Putamen (tissue), 1 donor: ENCODE measurements at places on chromosomes 7 and 10.

DNA sequence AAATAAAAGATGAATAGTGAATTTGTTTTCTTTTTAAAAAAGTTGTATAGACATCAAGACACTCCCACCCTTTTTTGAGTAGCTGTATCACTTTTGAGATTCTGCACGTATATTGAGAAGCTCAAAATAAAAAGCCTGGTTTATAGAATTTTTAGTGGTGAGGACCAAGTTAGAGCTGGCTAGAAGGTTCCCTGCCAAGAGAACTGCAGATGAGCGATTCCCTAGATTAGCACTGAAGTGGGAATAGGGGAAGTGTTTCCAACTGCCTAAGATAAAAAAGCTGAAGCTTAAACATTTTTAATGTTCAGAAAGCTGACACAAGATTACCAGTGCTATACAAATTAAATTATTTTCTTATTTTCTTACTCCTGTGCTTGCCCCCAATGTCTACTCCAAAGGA, 135.7 kb upstream of the TMEM229A start:
- DNase-seq = no peak

GRCh38 chr10:69562731-69563254, 10.4 kb downstream of the NEUROG3 start:
- no peak for DNase-seq

DNA sequence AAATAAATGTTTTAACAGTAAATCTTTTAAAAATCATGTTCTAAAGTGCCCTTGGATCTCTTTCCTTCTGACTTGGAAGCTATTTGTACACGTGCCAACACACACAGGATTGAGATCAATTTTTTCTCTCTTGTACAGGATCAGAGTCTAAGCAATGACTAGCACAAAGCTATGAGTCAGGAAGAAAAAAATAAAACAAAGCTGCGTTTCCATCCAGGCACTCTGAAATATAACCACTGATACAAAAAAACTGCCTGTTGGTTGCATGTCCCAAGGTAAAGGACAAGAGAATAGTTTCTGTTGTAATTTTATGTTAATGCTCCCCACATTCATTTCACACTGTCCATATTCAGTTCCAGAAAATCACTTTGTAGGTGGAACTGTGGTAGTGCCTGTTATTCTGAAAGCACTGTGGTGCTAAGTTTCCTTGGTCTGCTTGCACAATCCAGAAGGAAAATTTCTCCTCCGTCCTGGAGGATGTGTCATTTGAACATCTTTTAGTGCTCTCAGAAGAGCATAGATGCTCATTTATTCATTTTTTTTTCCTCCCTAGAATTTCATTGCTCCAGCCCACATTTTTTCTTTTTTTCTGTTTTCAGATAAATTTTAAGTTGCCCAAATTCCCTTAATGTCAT, 113.4 kb downstream of the PLXDC2 start:
- no peak for DNase-seq

DNA sequence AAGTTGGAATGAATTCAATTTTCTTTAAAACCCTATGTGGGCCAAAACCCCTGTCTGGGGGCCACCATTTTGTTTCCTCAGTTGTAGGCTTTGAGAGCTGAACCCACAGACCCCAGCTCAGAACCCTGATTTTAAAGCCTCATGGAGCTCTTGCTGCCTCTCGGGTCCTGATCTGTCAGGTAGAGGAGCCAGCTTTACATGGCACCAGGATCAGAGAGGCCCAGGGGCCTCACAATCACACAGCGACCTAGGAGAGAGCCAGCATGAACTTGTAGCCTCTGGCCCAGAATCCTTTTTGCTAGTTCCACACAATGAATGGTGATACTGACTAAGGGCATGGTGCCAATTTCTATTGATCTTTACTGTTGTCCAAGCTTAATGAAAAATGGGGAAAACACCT, 84.3 kb upstream of the SORCS3 start:
- no peak for DNase-seq

DNA sequence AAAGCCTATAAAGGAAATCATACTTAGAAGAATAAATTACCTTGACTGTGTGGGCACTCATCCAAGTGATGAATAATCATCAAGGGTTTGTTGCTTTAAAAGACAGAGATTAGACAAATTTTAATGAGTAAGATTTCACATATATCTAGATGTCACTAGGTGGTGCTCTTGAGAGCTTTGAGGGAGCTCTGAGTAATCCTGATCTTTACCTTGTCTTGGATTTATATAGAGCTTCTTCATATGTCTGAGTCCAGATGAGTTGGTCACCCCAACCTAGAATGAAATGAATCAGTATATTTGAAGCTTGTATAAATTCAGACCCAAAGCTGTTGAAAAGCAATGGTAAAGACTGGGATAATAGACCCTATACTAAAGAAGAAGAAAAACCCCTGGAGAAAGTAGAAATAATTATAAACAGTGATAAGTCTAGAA, 3.7 kb downstream of the AGR2 start:
- peak; percentile 30 for DNase-seq

- DNase-seq = no peak
Observed at GRCh38 chr10:115141254-115141653, 48.1 kb downstream of the ATRNL1 start.

- DNase-seq = no peak
Observed at GRCh38 chr7:39501358-39501757, 64.8 kb upstream of the YAE1 start.

DNA sequence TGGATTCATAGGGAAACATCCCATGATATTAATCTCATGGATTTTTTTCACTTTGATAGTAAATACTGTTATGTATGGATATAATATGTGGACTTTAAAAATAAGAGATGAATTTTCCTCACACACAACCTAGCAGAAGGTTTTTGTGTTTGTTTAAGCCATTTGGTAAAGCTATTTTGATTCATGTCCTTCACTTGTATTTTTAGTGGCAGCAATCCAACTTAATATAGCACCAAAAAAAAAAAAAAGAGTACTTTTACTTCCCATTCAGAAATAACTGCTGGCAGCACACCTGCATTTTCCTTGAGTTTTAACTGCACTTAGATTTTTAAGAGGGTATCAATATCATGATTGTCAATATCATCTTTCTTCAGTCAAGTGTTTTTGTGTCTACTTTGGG, 60.0 kb downstream of the MCMBP start:
- DNase-seq = no peak

DNA sequence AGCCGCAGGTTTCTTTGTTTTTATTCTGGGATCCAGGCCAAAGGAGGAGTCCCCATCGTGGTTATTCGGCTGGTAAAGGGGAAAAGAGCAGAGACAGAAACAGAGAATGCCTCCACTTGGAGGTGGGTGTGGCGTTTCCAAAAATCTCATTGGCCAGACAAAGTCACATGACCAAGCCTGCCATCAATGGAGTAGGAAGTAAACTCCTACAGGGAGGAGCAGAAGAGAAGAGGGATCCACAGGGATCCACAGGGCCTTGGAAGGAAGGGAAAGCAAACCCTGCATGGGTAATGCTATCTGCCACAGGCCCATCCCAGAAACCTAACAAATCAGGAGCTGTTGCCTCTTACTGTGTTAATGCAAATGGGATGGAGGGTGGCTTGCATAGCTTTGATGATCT, 425.7 kb upstream of the GALNT17 start:
- DNase-seq = no peak

DNA sequence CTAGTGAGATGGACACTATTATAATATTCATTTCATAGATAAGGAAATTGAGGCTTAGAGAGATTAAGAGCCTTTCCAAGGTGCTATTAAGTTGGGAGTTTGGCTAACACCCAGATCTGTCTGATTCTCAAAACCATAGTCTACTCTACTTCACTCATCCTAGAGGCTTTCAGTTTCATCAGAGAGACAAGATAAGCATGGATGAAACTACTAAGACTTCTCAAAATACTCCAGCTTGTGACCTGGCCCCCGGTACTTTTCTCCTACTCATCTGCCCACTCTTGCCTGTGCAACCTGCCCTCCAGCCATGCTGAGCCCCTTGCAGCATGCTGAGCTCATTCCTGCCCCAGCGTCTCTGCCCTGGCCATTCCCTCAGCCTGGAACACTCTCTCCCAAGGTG, 12.2 kb upstream of the SLC35B4 start:
- no peak for DNase-seq

- DNase-seq = no peak
Observed at GRCh38 chr10:131742500-131742951, 158.3 kb upstream of the PPP2R2D start.

- no peak for DNase-seq
Observed at GRCh38 chr10:653991-654646, 35.3 kb downstream of the DIP2C start.

DNA sequence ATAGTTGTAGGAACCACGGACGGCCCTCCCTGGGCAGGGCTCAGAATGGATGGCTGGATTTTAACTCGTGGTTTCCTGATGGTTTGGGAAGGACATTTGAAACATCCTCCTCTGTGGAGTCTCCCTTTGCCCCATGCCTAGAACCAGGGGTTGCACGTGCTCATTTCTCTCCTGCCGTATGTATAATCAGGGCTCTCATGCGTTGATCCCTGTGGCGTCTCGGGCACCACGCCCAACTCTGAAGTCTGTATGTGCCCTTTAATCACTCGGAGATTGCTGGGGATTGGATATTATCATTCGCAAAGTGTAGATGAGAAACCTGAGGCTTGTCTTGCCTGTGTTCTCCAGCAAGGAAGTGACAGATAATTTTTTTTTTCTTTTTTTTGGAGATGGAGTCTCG, 257.1 kb downstream of the CAMK1D start:
- no peak for DNase-seq

DNA sequence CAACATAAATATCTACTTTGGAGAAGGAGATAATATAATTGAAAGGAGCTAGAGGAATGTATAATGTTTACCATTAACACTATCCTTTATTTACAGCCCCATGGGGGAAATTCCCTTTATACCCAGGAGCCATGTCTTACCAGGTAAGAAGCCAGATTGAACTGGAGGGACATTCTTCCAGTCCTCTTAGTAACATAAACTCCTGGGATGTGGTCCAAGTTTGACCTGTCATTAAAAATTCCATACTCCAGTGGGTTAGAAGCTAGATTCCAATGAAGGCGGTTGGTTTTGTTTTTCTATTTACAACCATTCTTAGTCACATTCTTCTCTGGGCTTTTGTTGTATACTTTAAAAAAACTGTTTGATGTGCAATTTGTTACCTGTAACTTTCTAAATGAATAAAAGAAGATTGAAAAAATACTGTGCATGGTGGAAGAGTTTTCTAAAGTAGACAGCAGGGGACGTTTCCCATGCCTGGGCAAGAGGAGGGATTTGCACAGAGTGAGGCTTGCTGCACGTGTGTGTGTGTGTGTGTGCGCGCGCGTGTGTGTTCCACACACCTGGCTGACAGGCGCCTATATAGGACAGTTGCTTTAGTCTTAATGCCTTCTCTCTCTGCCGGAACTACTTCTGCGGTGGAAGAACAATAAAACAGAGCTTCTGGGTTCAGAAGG, 2.0 kb downstream of the PLCE1 start:
- DNase-seq = no peak

DNA sequence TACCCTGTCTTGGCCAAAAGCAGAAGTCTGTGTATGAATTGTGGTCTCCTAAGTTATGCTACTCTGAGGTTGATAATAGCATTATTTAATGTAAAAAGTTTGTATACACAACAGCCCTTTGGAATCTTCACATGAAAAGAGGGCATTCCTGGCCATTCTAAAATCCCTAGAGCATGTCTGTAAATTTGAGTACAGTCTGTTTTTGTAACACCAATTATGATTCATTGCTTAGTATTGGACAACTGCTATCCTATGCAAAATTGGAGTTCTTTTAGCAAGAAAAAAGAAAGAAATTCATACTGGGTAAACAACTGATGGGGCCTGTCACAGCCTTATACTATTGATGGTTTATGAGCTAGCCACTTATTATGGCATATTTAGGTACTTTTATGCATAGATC, 10.2 kb downstream of the CUTC start:
- DNase-seq = no peak

DNA sequence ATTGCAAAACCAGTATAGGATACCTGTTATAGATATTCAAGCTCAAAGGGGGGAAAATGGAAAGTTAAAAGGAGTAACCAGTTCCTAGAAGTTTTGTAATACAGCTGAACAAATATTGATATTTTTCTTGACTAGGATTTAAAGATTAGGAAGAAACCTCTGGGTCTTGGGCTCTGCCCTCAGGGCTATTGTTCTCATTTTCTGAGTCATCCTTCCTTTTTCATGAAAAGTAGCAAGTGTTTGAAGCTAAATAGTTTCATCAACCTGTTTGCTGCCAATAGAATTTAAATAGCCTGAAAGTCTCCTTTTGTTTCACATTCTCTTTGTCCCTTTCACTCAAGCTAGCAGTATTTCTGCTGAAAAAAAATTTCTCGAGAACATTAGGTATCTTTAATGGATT, 1061.1 kb upstream of the GHITM start:
- no peak for DNase-seq

- no peak for DNase-seq
Observed at GRCh38 chr10:108789919-108790318, 1133.4 kb downstream of the XPNPEP1 start.

DNA sequence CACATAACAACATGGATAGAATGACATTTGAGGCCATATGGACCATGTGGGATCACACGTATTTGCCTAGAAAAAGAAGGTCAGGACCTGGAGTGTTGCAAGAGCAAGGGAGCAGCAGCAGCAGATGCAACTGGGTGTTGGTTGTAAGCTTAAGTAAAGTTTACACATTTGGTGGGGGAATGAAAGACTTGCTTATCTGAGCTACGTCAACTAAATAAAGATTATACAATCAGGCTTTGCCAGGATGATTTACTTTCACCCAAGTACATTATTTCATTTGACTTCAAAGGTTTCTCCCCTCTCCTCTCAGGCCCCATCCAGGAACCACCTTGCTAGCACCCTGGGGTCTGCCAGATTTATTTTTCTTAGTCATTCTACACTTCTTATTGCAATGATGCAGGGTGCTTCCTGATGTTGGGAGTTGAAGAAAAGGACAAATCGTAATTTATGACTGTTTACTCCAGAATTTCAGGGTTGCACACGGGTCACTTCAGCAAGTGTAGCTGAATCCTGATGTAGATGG, 591.9 kb upstream of the IGFBP3 start:
- DNase-seq = no peak

DNA sequence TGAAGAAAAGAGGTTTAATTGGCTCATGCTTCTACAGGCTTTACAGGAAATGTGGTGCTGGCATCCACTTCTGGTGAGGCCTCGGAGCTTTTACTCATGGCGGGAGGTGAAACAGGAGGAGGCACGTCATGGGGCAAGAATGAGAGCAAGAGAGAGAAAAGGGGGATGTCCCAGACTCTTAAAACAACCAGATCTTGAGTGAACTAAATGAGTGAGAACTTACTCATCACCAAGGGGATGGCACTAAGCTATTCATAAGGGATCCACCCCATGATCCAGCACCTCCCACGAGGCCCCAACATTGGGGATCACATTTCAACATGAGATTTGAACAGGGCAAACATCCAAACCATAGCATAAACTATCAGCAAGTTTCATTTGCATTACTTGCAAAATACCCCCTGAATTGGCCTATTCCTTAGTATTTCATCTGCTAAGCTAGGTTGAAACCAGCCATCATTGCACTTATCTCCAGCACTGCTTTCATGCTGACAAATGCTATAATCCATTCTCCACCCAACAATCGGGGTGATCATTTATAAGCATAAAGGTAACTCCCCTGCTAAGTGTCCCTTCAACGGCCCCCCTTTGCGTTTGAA, 179.0 kb downstream of the NOC3L start:
- no peak for DNase-seq

GRCh38 chr10:47383261-47384147, 589 bp downstream of the ZNF488 start:
- DNase-seq = no peak
